ENCODE measurements at places on chromosomes 11 and 22.

- H3K4me1 ChIP-seq = peaks cover 4% of the 10 kb centered on the region
- no peak overlapping the region for H3K4me3 ChIP-seq
- H3K27me3 ChIP-seq = no peaks in the 10 kb centered on the region
- H3K27ac ChIP-seq = no peak overlapping the region
These were observed 10.3 kb upstream of the GAS2 start for GRCh38 chr11:22656130-22656529.

- H3K27me3 ChIP-seq = no peaks in the 10 kb centered on the region
- DNase-seq = peak; percentile 48
- no peaks in the 10 kb centered on the region for H3K4me1 ChIP-seq
- no peak overlapping the region for H3K4me3 ChIP-seq
- H3K36me3 ChIP-seq = no peaks in the 10 kb centered on the region
- H3K27ac ChIP-seq = no peak overlapping the region
These were observed 1.5 kb downstream of the MS4A8 start for GRCh38 chr11:60700689-60701468.

DNA sequence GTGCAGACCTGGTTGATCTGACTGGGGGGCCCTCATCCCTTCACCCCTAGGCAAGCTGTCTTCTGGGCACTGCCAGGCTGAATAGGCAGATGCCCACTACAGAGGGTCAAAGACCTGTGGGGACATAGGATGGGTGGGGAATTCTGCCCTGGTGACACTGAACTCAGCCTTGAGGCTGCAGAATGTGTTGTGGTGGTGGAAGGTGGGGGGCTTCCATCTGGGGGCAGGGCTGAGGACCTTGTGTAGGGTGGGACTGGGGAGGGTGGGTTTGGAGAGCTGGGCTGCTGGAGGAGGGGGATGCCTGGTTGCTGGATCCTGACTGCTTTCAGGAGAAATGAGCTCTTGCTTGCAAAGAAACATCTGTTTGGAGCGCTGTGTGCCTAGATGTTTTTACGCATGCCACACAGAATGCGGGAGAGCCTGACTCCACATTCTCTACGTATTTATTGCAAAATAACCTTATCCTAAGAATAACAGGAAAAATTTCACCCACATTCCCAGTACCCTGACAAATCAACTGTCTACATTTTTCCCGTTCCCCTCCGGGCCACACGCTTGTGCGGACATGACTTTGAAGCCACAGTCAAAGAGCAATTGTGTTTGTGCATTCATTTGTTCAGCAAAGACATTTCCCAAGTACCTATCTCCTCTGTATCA is 18.3 kb downstream of the SMIM38 start:
- no peaks in the 10 kb centered on the region for H3K4me1 ChIP-seq
- no peak overlapping the region for H3K27ac ChIP-seq
- H3K4me3 ChIP-seq = no peak overlapping the region
- no peaks in the 10 kb centered on the region for H3K27me3 ChIP-seq

DNA sequence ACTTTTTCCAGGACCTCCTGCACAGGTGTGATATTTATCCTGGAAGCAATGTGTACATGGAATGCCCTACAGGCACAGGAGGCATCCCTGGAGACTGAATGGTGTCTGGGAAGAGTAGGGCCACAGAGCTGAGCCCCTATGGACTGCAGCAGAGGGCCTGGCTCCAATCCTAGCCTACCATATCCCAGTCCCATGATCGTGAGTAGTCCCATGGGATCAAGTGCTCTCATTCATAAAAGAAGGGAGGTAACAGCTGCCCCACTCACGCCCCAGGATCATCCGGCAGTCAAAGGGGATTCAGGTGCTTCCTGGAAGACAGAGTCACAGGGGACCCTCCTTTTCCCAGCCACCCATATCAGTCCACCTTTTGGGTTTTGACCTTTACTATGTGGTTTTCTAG is 24.0 kb downstream of the ANKK1 start:
- no peaks in the 10 kb centered on the region for H3K4me1 ChIP-seq
- no peaks in the 10 kb centered on the region for H3K36me3 ChIP-seq
- H3K27me3 ChIP-seq = no peaks in the 10 kb centered on the region
- DNase-seq = no peak
- H3K27ac ChIP-seq = no peak overlapping the region

DNA sequence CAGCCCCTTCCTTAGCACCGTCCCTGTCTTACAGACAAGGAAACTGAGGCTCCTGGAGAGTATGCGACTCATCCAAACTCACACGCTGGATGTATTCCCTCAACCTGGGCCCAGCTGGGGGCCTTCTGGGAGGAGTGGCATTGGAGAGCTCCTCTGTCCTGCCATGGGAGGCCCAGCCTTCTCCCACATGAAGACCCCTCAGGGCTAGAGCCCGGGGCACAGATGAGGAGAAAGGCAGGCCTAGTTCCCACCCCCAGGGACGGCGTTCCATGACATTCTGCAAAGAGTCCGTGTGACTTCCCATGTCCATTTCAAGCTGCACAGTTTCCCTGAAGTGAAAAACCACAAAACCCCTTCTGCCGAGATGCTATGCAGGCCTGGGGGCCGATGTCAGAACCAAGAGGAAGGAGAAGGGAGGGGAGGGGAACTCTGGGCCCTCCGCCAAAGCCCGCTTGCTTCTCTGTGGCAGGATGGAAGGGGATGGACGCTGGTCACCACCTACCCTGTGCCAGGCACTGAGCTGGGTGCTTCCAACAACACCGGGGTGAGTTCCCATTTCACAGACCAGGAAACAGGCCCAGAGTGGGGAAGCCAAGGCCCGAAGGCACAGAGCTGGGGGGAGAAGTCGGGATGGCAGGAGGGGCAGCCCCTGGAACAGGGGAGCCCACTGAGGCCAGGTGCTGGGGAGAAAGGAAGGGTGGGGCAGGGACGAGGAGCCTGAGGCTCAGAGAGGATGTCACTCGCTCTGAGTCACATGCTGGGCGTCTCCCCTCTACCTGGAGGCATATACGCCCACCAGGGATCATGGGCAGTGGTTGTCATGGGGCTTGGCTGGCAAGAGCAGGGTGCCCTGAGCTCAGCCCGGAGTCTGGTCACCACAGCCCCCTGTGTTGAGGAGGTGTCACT is 15.7 kb downstream of the RAC2 start:
- H3K27me3 ChIP-seq = peaks cover 39% of the 10 kb centered on the region
- H3K4me3 ChIP-seq = no peak overlapping the region
- no peak for DNase-seq
- no peaks in the 10 kb centered on the region for H3K4me1 ChIP-seq

- no peaks in the 10 kb centered on the region for H3K36me3 ChIP-seq
- no peak overlapping the region for H3K27ac ChIP-seq
- no peak for DNase-seq
- no peaks in the 10 kb centered on the region for H3K4me1 ChIP-seq
- no peaks in the 10 kb centered on the region for H3K27me3 ChIP-seq
These were observed 15.5 kb upstream of the DEPDC7 start for GRCh38 chr11:33000181-33000580.
